ENCODE measurements at places on chromosomes 5 and 9.
A peak's percentile ranks its signal among the peaks of the same experiment; 100 is the strongest.

GRCh38 chr9:93520523-93520922 lies 55.9 kb upstream of the PHF2 start:
- DNase-seq: no peak

DNA sequence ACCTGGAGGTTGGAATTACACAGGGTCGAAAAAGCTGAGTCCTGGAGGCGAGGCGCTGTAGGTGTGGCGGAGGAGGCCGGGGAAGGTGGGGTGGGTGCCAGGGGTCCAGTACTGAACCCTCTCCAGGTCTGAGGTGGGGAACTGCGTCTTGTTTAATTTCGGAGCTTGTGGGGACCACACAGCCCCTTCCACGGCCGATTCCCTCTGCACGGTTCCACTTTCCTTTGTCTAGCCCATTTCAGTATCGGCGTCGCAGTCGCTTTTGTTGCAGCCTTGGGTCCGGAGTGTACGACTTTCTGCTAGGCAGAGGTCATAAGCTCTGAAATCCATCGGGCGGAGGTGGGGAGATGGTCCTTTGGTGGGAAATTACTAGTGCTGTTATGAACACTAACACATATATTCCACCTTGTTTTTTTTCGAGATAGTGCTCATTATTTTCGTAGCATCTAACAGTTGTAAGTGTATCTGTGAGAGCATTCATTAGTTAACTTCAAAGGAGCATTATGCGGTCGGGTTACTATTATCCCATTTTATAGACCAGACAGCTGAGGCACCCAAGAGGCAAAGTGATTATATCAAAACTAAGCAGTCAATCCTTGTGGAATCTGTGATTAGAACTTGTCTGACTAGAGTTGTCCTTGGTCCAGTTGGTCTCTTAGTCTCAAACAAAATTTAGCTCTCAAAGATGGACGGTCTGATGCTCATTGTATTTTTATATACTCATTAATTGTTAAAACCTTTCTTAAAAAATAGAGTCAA lies 737 bp downstream of the RNF180 start:
- no peak for DNase-seq

- DNase-seq: no peak
Measured at GRCh38 chr9:101162231-101162630, 133.7 kb downstream of the PLPPR1 start.

DNA sequence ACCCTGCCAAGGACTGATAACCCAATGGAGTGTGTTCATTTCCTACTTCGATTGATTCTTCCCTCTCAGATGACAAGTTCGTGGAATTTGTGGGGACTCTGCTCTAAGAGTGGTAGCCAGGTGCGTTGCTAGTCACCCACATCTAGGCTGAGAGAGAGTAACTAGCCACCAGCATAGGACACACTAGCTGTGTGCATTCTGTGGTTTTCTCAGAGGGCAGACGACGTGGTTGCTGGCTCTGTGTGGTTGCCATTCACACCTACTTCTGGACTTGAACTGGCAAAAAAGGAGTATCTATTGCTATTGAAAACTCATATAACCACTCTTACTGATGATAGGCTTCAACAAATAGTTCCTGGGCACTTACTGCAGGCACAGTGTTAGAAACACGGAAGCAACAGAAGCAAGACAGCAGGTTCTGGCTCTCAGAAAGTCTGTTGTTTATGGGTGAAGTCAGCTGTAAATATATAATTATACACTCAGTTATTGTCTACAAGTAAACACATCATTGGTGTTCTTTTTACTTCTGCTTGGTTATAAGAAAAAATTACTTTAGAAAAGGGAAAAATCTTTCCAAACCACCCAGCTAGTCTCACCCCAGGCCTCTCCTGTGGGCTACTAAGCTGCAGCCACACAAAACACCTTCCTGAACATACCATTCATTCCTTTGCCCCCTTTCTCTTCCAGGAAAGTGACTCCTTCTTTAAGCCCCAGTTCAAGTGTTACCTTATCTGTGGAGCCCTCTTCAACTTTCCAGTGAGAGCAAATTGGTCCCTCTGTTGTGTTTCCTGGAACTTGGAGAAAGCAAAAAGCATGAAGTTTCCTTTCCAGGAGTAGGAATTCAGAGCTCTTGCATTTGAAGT lies 151.1 kb upstream of the HAPLN1 start:
- no peak for DNase-seq

GRCh38 chr5:170141636-170142035 lies 35.9 kb downstream of the FOXI1 start:
- DNase-seq: no peak

- DNase-seq: no peak
Measured at GRCh38 chr9:89533411-89534095, 35.6 kb upstream of the SEMA4D start.

GRCh38 chr9:121345070-121345469 lies 25.0 kb downstream of the STOM start:
- no peak for DNase-seq

GRCh38 chr5:1545805-1546355 lies 22.1 kb upstream of the LPCAT1 start:
- DNase-seq: no peak

GRCh38 chr9:119873877-119874276 lies 504.6 kb upstream of the BRINP1 start:
- DNase-seq: no peak

DNA sequence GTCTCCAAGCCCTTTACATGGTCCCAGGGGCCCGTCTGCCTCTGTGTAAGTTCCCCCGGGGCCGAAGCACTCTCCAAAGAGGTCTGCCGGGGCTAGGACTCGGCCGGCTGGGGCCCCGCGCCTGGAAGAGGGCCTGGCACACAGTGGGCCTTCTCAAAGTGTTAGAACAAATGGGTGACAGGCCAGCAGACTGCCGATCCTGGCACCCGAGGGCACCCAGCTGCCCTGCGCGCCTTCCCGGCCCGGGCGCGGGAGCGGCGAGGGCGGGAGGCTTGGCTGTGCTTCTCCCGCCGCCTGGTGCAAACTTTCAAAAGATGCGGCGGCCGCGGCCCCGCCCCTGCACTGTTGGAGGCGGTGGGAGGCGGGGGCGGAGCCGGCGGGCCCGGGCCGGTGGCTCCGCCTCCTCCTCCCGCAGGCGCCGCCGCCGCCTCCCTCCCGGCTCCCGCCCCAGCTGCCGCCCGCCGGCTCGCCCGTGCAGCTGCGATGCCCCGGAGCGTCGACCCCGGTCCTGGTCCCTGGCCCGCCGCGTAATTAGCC lies at the start of gene NEURL1B:
NEURL1B (plus strand) TSS at position 442 of the 537 bp plus-strand sequence. CDS start 144 bp downstream, outside the sequence.
- DNase-seq: peak; percentile 41

DNA sequence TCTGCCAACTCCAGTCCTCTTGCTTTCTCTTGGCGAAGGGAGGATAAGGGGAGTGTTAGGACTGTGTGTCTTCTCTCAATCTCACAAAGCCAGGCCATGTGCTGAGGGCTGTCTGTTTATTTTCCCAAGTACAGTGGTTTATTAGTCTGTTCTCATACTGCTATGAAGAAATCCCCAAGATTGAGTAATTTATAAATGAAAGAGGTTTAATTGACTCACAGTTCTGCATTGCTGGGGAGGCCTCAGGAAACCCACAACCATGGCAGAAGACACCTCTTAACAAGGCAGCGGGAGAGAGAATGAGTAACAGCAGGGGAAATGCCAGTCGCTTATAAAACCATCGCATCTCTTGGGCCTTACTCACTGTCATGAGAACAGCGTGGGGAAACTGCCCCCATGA lies 36.2 kb upstream of the CKS2 start:
- DNase-seq: no peak

GRCh38 chr5:124544366-124545055 lies 201.9 kb downstream of the ZNF608 start:
- peak; percentile 66 for DNase-seq

GRCh38 chr5:172855597-172856292 lies 21.7 kb downstream of the ERGIC1 start:
- no peak for DNase-seq

DNA sequence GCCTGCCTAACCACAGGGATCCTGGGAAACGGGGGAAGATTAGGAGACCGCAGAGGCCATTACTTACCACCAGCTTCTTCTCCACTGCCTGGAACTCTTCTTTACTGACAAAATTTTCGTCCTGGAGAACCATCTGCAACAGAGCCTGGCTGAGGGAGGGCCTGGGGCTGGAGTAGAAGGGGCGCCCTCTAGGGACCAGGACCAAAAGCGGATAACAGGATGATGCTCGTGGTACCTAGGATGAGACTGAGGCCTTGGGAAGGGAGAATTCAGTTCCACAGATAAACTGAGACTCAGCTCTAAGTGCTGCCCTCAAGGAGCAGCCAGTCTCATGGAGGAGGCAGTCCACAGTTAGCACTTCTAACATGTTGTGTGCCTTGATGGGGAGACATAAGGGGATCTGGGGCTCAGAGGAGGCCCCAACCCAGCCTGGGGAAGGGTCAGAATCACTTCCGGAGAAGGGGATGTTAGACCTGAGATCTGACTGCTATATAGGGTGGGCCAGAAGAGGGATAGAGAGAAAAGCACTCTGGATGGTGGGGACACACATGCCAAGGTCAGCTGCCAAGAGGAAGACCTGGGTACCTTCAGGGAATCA lies 1.2 kb downstream of the SPATA24 start:
- no peak for DNase-seq

DNA sequence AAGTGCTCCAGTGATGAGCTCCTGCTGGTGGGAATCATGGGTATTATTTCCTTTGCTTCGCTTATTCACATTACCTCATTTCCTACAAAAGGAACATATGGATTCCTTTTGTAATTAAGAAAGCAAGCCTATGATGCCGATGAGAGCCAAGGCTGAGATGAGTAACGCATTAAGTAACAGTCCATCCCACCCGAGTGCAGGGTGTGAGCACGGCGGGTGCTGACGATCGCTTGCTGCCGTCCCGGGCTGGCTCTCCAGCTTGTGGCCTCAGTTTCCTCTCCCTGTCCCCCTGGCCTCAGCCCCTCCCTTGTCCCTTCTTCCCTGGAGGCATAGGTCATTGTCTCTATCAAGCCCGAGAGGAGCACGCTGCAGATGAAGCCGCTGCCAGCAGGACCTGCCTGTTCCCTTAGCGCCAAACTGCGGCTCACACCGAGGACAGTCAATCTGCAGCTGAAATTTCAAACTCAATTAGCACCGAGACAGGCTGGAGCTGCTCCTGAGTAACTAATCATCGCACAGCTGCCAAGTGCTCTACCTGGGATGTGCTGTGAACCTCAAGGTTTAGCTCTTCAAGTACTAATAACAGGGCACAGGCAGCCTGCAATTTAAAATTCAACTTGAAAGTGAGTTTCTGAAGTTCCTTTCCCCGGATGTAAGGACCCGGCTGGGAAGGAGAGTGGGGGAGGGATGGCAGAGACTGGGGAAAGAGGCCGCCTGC lies 115.2 kb upstream of the RAPGEF1 start:
- DNase-seq: no peak

GRCh38 chr9:111914749-111915424 lies 18.3 kb downstream of the UGCG start:
- DNase-seq: no peak

GRCh38 chr9:106324053-106324585 lies 538.8 kb upstream of the ZNF462 start:
- DNase-seq: no peak

DNA sequence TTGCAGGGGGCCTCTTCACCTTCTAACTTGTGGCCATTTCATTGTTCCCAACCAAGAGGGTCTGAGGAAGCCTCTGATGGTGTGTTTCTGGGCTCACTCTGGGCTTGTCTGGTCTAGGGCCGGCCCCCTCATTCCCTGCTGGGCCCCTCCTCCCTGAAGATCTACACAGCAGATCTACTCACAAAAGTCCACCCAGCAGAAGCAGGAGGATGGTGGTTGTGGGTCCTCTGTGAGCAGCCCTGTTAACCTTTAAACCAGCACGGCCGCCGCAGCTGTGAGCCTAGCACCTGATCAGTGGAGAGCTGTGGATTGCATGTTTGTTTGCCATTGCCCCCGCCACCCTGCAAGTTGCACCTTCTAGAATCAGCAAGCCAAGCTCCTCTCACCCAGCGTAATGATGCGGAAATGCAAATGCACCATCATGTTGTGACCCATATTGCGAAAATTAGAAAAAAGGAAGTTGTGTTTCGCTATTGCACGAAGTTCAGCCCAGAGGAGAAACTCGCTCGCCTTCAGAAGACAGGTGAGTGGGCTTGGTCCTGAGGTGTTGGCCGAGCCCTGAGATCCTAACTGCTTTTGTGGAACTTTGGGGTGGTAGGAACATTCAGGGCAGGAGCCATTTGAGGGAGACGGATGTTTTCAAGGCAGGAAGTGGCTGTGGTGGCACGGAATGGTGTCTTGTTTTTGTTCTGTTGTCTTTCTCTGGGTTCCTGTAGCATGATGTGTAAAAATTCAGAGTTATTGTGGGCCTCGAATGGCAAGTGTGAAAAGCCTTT lies 16.7 kb downstream of the FGD3 start:
- DNase-seq: peak; percentile 78

GRCh38 chr5:64595031-64595855 lies 89.4 kb downstream of the RGS7BP start:
- DNase-seq: no peak

- DNase-seq: no peak
Measured at GRCh38 chr9:38030658-38031057, 38.4 kb downstream of the SHB start.

GRCh38 chr5:36161361-36161760 lies 9.4 kb downstream of the SKP2 start:
- DNase-seq: no peak

DNA sequence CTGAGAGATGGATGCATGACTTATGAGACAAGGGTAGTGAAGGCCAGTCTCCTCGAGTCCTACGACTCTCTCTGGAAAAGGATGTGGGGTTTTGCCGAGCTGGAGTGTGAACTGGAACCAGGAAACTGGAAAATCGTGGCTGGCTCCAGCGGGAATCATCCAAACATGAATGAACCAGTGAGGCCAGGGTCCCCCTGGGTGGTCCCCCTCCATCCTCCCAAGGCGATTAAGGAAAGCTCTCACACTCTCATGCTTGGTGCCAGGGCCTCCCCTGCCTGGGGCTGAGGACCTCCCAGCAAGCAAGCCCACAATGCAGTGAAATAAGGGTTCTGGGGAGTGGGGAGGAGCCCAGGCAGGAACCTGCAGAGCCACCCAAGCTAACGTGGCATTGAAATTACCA lies 9.6 kb upstream of the AMBP start:
- DNase-seq: no peak

GRCh38 chr5:43358301-43358700 lies 45.1 kb upstream of the HMGCS1 start:
- no peak for DNase-seq

DNA sequence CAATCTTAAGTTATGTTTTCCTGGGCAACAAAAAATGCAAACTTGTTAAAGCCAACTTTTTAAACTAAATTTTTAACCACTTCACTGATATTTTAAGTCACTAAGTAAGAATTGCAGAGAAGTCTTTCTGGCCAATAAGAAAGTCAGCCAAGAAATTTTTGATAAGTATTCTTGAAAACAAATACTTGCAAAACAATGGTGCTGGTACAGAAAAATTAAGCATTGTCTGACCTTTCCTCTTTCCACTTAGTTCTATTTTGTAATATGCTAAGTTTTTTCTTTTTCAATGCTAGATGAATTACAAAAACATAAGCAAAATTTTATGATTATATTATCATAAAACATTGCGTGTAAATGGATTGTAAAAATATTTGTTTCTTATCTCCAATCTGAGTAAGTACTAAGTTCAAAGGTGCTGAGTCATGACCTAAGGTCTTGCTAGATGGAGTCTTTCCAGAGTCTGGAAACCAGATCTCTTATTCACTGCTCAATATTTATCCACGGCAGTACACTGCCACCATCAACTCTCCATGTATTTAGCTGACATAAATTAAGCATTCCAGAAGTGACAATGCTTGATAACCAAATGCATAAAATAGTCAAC lies 139.7 kb downstream of the MEF2C start:
- DNase-seq: no peak

Data from GM06990 (cell line).